RKO (cell line): ENCODE measurements at places on chromosomes 7 and 10.

- DNase-seq: peak; percentile 63
Measured at GRCh38 chr7:141737118-141737835, 881 bp upstream of the SSBP1 start.

DNA sequence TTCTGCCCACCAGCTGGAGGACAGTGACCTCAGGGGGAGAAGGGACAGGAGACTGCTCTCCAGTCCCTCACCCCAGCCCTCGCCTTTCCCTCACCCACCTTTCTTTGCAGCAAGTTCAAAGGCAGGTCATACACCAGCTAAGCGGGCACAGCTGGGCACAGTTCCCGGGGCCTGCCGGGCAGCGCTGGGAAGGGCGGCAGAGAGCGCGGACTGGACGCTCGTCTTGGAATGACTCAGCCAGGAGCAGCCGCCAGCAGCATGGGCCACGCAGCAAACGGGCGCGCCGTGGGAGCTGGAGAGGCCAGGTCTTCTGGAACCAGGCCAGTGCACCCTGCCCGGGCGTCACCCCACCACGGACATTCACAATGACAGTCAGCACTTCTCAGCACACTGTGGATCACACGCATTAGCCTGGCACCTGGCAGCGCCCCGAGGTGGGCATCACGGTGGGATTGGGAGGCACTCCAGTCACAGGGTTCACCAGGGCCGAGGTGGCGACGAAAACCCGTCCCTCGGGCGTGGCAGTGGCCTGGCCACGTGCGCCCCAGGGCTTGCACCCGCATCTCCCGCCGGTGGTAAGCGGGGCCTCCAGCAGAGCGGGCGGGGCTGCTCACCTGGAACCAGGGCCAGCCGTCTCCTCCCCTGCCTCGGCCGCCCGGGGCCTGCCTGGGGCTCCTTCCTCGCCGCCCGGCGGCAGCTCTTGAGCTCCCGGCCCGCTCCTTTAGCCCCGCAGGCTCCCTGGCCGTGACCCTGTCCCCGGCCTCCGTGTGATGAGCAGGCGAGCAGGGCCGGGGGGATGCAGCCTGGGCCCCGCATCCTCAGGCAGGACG lies 29.0 kb upstream of the WDFY4 start:
- DNase-seq: peak; percentile 92

DNA sequence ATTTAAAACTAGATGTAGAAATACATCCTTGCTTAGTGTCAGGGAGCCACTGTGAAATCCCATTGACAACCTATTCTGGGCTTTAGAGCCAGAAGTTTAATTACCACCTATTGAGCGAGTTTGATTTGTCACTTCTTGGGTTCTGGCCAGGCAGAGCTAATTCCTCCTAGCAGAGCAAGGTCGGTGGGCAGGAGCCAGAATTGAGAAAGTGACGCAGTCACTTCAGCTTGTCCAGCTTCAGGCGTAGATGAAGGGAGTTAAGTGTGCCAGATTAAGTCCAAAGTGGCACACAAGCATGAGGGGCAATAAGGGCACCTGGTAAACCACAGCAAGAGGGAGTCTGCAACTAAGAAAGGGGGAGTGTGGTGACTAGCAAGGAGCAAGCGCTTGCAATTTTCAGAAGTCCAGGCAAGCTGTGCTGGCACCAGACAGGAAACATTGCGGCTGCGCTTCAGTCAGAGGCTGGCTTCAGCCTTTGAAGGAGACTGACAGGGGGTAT lies 119.4 kb downstream of the ST7 start:
- DNase-seq: no peak

GRCh38 chr10:34985823-34986222 lies 104.3 kb downstream of the CUL2 start:
- peak; percentile 28 for DNase-seq

GRCh38 chr10:7365027-7365745 lies 45.6 kb downstream of the SFMBT2 start:
- DNase-seq: no peak

GRCh38 chr7:157461573-157462418 lies 125.0 kb downstream of the DNAJB6 start:
- no peak for DNase-seq

DNA sequence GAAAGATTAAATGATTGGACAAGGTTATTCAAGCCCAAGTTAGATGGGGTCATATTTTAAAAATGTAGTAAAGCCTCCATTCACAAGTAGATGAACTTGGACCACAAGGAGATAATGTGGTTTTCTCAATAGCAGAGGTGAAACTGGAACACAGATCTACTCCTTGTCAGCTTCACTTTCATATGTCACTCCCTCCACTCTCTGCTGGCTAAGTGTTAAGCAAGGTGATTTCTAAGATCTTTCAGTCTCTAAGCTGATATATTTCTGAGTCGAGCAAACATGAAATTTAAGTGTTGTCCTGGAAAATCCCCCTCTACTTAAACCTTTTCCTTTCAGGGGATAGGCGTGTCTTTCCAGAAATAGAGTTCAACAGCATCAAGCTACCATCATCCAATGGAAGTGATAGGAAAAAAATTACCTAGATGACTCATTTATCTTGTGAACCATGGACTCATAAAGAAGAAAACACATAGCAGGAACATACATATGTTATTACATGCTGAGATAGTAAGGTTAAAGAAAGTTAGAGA lies 275.0 kb downstream of the PTEN start:
- no peak for DNase-seq

DNA sequence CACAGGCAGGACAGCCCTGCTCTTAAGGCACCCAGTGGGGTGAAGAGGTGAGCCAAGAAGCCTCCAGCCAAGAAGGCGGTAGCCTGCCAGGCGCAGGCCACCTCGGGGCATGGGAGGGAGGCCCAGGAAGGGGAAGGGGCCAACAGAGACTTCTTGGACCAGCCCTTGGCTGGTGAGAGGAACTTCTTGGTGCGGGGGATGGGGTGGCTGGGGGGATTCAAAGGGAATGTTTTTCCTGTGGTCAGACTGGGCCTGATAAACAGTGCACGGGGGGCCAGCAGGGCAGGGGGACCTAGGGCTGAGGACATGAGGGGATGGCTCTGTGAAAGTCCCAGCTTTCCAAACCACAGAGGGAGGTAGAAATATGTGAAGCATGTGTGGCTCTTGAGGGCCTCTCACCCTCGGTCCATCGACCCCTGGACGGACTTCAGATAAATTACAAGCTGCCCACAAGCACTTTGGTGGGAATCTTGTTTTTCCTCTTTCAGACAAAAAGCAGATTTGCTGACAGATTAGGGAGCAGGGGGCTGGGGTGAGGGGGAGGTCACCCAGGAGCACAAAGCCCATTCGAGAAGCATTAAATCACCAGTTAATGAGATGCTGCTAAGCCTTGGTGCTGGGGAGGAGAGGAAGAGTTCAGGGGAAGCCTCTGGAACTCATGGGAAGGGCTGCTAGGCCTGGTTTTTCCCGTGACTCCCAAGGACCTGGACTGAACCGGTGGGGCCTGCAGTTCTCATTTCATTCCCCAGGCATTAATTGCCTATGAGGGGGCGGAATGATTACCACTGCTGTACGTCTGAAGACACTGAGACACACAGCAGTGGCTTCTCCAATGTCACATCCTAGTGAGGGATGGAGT lies 11.3 kb downstream of the CRYGN start:
- no peak for DNase-seq

DNA sequence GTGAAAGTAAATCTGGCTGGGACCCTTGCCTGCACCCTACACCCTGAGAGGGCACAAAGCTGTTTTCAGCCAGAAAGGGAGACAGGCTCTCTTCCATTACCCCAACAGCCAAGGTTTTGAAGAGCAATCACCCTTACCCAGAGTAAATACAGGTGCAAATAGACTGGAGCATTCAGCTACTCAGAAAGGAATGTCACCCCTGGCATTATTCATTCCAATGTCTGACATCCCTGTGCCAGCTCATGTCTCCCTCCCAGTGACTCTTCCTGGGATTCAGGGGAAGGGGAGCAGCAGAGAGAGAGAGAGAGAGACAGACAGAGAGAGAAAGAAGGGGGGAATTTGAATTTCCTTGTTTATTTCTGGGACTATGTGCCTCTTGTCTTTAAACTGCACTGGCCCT lies 611.8 kb downstream of the SORCS3 start:
- DNase-seq: no peak

GRCh38 chr10:6321880-6322279 lies 119.1 kb downstream of the PFKFB3 start:
- peak; percentile 28 for DNase-seq

DNA sequence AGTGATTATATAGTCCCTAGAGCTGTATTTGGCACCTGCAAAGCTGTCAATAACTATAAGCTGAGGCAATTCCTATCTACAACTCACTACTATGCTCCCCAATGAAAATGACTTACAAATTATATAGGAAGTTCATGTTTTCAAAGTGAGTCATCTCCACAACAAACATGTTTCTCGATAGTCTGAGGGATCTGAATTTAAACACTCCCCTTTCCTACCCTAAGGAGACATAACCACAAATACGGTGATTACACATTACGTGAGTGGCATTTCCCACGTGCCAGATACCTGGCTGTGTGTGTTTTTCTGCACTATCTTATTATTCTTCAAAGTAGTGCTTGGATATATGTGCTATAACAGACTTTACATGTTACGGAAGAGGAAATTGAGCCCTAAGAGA lies 122.5 kb upstream of the C1QL3 start:
- peak; percentile 46 for DNase-seq

DNA sequence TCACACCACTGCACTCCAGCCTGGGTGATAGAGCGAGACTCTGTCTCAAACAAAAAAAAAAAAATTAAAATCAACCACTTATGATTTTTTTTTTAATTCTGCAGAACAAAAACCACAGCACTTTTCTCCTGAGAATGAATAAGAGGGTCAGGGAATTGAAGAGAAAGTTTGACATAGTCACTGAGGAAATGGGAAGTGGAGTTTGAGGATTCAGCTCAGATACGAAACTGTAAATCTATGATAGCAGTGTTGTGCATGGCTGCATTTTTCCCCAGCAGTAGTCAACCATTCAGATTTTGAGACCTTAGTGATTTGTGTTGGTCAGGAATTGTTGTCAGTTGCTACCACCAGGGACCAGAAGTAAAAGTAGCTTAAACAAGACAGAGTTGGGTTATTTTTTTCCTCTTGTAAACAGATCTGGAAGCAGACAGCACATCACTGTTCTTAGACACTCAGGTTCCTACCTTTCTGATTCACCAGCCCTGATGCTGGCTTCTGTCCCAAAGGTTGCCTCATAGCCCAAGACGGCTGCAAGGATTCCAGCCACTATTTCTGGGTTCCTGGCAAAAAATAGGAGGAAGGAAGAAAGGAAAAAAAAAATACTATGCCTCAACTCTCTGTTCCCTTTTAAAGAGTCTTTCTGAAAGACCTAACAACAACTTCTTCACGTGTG lies 20.1 kb downstream of the PILRA start:
- DNase-seq: no peak

GRCh38 chr10:44814929-44815328 lies 96.2 kb upstream of the TMEM72 start:
- DNase-seq: no peak

- DNase-seq: no peak
Measured at GRCh38 chr7:85456254-85456653, 269.4 kb upstream of the SEMA3D start.
